Activated CD4-positive, alpha-beta T cell treated with anti-CD3 and anti-CD28 coated beads, Interleukin-2, amount 50 U/mL, for 24 hours (primary cell): ENCODE measurements at places on chromosomes 16 and 17.

GRCh38 chr17:82344175-82344907 lies 10.8 kb upstream of the SECTM1 start:
- no peak for DNase-seq

- DNase-seq: no peak
These were observed 2.9 kb upstream of the CPNE7 start for GRCh38 chr16:89572485-89573205.

DNA sequence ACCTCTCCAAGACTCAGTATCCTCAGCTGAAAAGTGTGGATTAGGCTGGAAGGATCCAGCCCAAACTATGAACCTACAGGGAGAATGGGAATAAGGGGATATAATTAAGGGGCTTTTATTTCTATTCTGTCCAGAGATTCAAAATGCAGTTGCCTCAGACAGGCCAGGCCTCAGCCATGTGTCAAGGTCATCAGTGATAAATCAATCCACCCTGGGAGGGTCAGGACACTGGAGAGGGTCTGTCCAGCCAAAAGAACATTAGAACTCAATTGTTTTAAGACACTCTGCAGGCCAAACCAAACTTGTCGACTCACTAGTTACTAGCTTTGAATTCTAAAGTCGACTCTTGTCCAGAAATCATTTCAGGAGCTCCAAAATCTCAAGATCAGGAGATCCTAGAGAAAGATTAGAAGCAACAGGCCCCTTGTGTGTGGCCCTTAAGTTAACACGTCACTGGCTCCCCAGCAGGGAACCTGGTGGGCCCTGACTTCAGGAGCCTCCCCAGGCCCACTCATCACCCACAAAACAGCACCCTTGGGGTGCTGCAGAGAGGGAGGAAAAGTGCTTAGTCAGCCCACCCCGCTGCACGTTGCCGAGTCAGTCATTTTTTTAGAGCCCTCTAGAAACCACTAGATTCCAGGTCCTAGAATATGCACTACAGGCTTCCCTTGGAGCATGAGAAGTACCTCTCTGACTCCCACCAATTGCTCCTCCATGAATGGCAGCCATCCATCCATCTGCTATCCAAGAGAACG lies 156.8 kb downstream of the XYLT1 start:
- no peak for DNase-seq

DNA sequence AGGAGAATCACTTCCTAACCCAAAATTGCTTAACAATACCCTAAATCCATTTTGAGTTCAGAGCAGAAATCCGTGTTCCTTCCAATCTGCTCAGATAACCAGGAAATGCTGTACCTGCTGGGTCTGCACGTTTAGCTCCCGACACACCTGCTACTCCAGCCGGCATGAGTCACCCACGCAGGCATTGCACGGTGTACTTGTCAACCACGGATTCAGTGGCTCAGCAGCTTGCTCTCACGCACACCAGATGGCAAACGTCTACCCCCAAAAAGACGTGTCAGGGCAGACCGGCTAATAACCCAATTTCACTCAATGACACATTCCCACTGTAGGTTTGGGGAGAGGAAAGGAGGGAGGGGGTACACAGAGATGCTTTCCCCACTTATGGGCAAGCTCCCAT lies 468.1 kb downstream of the SOX9 start:
- DNase-seq: no peak

GRCh38 chr17:82446649-82447048 lies 3.9 kb downstream of the CYBC1 start:
- no peak for DNase-seq

GRCh38 chr17:83151442-83152226 lies 72.2 kb downstream of the METRNL start:
- DNase-seq: no peak

DNA sequence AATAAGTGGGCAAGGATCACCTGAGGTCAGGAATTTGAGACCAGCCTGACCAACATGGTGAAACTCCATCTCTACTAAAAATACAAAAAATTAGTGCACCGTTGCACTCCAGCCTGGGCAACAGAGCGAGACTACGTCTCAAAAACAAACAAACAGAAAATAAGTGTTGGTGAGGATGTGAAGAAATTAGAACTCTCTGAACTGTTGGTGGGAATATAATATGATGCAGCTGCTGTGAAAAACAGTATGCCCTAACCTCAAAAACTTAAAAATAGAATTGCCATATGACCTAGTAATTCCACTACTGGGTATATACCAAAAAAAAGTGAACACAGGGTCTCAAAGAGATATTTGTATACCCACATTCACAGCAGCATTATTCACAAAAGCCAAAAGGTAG lies 26.1 kb downstream of the GLG1 start:
- DNase-seq: no peak

- no peak for DNase-seq
These were observed 42.3 kb upstream of the PIK3R6 start for GRCh38 chr17:8909586-8910270.

DNA sequence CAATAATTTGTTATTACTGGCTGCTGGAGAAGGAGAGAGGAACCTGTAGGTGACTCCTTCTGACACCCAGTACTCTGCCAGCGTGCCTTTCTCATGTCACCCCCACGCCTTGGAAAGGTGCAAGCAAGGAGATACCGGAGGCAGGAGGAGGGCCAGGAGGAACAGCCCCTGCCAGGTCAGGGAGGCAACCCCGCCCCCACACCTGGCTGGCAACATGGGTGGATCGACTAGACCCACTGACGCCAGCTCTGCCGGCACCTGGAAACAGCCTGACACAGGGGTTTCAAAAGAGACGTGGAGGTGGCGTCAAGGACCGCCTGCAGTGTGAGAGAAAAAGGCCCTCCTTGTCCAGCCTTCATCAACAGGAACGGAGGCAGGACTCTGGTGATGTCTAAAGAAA lies 62.3 kb downstream of the CYB5B start:
- DNase-seq: no peak
